ENCODE measurements at places on chromosomes 4 and X.

- no peak for DNase-seq
Observed at GRCh38 chrX:16836371-16836770, 33.8 kb downstream of the RBBP7 start.

DNA sequence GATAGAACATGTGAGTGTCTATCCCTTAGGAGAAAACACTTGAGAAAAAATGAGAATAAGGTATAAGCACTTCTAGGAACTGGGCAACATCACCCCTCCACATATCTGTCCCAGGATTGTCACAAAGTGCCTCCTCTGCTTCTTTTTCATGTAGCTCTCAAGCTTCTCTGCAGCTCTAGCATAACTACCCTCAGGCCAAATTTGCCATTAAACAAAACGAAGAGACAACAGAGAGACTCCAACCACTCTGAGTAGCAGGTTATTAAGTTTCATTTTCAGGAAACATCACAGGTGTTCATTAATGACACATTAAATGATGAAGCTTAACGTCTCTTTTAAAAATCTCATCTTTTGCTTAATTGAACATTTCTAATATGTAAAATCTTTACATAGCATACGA, 580.0 kb downstream of the GALNTL6 start:
- DNase-seq, result no peak

GRCh38 chr4:71163317-71163716, 169.9 kb downstream of the DCK start:
- no peak for DNase-seq

DNA sequence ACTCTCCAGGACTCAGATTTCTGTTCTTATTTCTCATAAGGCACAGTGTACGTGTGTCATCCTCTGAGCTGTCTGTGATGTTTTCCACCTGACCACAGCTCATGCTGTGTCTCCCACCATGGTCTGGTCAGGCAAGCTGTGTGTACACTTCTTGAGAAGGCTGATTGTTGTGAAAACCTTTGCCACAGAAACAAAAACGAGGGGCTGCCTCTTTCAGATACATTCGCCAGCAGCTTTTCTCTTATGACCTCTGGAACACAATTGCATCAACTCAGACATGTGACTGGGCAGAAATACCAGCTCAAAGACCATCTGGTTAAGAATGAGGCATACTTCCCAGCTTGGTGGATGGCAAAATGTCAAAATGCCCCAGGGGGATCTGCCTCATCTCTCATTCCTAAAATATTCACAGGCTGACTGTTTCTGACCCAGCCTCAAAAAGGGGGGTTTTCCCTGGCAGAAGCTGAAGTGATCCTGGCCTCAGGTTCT, 46.1 kb downstream of the PGRMC2 start:
- peak; percentile 98 for DNase-seq

- DNase-seq, result no peak
Observed at GRCh38 chr4:113955411-113955810, 24.0 kb downstream of the ARSJ start.

GRCh38 chrX:124194901-124195300, 137.6 kb upstream of the TEX13D start:
- DNase-seq, result no peak

DNA sequence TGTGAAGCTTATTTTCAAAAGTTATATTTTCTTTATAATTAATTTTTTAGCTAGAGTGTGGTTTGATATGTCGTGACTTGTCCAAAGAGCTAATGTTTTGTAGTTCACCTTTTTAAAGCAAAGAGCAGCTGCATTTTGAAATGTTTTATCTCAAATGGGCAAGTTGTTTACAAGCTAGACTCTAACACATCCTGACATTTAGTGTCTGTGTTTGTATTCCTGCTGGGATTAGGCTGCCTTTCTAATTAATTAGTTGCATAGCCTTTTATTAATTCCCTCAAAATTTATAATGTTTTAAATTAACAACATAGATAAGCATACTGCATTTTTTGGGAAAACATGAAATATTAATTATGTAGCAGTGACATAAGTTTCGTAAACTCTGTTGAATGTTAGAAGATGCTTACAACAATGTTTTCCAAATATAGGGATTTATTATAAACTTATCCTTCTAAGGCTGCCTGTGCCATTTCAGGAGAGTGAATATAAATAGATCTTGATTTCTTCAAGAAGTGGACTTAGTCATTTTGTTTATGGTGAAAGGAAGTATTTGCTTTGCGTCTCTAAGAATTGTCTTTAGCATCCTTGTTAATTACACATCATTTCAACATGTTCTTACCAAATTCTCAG, 37.7 kb upstream of the NUDT6 start:
- no peak for DNase-seq

DNA sequence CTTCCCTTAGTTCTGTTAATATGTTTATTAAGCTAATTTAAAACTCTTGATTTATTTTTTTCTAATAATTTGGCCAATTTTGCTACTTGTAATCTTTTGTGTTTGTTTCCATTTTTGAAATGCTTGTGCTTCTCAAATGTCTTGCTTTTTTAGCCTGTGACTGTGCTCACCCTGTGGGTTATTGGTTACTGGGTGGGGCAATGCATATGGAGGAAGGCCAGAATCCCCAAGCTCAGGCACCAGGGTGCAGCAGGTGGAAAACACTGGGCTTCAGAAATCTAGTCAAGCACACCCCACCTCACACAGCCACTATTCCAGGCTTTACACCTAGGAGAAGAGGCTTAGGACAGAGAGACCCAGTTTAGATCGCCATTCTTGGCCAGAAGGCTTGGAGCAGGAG, 33.1 kb downstream of the ETNPPL start:
- DNase-seq, result no peak

GRCh38 chrX:136488706-136489105, 959 bp downstream of the BRS3 start:
- no peak for DNase-seq

DNA sequence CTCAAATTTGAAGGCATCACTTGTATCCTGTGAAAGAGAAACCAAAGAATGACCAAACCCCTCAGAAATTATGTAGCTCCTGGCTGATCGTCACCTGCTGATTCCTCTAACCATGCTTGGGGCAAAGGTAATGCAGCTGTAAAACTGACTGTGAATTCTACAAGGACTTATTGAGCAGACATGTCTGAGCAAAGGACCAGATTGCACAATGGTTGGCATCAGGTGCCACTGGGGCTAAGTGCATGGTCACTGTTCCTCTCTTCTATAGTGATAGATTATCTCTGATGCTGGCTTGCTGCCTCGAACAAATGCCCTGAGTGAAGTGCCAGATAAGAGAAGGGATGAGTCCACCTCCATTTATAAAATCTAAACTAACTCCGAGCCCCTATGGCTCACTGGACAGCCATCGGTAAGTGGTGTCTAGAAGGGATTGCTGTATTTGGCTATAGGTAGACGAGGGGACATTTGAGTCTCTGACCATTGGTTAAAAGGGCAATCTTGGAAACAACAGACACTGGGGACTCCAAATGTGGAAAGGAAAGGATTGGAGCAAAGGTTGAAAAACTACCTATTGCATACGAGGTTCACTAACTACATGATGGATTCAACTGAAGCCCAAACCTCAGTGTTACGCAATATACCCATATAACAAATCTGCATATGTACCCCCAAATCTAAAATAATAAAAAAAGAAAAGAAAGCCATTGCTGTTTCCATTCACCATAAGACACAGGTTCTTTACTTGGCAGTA, 110.7 kb upstream of the IGSF1 start:
- no peak for DNase-seq

- DNase-seq, result no peak
Observed at GRCh38 chr4:84938316-84938715, 28.2 kb downstream of the WDFY3 start.

- DNase-seq, result no peak
Observed at GRCh38 chr4:41643331-41643730, 105.2 kb downstream of the PHOX2B start.

GRCh38 chrX:39752815-39753214, 344.9 kb downstream of the BCOR start:
- no peak for DNase-seq

- DNase-seq, result no peak
Observed at GRCh38 chrX:129318375-129318774, 204.9 kb downstream of the SMARCA1 start.

- DNase-seq, result no peak
Observed at GRCh38 chrX:95762716-95763115, 921.9 kb upstream of the DIAPH2 start.

DNA sequence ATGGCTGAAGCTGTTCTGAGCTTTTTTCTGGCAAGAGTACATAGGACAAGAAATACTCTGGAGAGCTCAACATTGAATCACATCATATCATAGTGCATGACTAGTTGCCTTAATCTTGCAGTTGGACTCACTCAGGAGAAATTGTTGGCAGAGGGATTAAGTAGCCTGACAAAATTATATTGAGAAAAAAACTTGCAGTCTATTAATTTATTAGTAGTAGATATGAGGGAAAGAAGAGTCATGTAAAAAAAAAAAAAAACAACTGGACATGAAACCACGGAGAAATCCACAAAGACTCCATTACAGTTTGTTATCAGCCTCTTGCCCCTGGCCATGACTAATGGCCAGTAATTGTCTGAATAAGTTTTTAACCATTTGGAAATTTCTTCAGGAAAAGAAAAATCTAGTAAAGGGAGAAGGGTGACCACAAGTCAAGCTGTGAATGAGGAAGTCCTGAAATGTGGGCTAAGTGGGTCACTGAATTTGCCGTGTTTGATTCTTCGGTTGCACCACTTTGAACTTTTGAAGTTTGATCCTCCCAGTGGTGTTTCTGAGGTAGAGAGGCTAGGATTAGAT, 45.6 kb downstream of the FHL1 start:
- DNase-seq, result no peak

- no peak for DNase-seq
Observed at GRCh38 chr4:40606239-40606767, 23.4 kb downstream of the RBM47 start.

DNA sequence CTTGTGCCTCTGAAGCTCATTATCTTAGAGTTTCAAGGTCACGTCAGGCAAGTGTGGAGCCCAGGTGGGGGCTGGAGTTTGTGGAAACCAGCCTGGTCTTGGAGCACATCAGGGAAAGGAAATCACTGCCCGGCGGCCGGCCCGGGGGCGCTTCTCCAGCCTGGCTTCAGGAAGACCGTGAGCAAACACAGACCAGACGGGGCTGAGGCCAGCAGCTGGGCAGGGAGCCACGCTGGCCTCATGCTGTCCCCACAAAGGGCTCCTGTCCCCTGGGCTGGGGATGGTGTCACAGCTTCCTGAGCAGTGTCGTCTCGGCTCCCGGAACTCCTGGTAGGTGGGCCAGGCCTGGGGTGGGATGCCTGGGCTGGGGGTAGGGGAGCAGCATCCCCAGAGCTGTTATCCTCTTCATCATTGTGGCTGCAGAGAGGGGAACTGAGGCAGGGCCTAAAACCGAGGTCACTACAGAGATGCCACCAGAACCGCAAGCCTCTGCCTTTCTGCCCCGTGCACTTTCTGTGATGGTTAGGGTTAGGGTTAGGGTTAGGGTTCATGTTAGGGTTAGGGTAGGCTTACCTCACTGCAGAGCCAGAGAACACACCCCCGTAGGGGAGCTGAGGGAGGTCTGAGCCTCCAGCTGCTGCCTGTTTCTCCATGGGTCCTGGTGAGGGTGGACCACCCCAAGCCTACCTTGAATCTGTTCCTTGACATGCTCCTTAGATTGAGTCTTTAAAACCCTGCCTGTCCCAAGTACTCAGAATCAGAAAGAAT, 77.5 kb downstream of the HTRA3 start:
- no peak for DNase-seq

GRCh38 chrX:52217494-52218160, 32.9 kb downstream of the MAGED4 start:
- no peak for DNase-seq

GRCh38 chrX:679291-679979, 48.8 kb downstream of the SHOX start:
- DNase-seq, result no peak

DNA sequence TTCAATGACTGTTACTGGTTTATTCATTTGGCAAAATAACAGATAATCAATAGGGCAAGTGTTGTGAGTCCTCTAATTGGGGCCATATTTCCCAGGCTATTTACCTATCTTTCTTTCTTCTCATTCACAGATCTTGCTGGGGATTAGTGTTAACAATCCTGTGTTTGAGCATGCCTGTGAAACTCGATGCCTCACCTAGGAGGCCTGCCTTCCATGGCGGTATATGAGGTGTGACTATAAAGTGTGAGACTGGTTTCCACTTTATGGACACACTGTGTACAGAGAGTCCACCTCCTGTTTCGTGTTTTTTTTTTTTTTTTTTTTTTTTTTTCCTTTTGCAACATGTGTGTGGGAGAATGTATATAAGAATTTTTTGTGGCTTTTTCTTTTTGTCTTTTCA, 199.3 kb downstream of the BMPR1B start:
- no peak for DNase-seq

Data from AG04449 (cell line).